ENCODE measurements at places on chromosomes 16 and 17. TPM values are rescaled to one million over a fixed set of nuclear protein-coding genes. Genes with fewer than 3 reads are reported as not detected.

Gene TMEM114
- not detected for polyA plus RNA-seq

Gene PHOSPHO1
- polyA plus RNA-seq: 0.58 TPM

Gene TP53TG3C
- polyA plus RNA-seq: not detected

Gene OR1A1
- polyA plus RNA-seq: not detected

Gene PRR35
- polyA plus RNA-seq: not detected

Gene CACNG5
- not detected for polyA plus RNA-seq

Gene C17orf100
- polyA plus RNA-seq: 16.8 TPM

Gene FAM20A
- polyA plus RNA-seq: 0.11 TPM

Gene OTOP3
- polyA plus RNA-seq: not detected

Gene TP53TG3
- polyA plus RNA-seq: not detected

Gene FBXL16
- polyA plus RNA-seq: not detected

Gene CCL15
- not detected for polyA plus RNA-seq

Gene GPR142
- polyA plus RNA-seq: not detected

Gene EVPLL
- polyA plus RNA-seq: not detected

Gene CTRB1
- not detected for polyA plus RNA-seq

Gene MYO1C
- 29.4 TPM for polyA plus RNA-seq

Gene ZNF469
- 0.15 TPM for polyA plus RNA-seq

Gene CCL11
- not detected for polyA plus RNA-seq

Gene CPNE7
- polyA plus RNA-seq: not detected

Gene ZPBP2
- polyA plus RNA-seq: 0.38 TPM

Gene RNF167
- polyA plus RNA-seq: 19.9 TPM

Gene RAB40B
- polyA plus RNA-seq: 1.8 TPM

Gene SYCE1L
- polyA plus RNA-seq: not detected

Gene G6PC1
- polyA plus RNA-seq: not detected
